Hippocampal formation (tissue), 2 donors: ENCODE measurements at places on chromosomes 12 and 14.

GRCh38 chr12:104399740-104400612, 56.8 kb upstream of the CHST11 start:
- no peak for DNase-seq

DNA sequence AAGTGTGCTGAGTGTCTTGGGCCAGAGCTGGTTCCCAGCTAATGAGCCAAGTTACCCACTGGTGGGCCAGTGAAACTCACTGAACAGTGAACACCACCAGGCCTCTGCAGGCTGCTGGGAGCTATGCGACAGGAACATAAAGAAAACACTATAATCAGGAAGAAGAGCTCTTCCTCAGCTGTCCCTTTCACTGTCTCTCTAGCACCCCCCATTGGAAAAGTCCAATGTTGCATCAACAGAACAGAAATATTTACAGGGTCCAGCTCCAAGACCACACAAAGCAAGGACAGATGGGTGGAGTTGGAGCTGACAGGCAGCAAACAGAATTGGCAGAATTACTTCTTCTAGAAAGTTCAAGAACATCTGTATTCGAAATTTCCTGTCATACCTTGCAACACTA, 903.6 kb upstream of the TMEM132C start:
- no peak for DNase-seq

DNA sequence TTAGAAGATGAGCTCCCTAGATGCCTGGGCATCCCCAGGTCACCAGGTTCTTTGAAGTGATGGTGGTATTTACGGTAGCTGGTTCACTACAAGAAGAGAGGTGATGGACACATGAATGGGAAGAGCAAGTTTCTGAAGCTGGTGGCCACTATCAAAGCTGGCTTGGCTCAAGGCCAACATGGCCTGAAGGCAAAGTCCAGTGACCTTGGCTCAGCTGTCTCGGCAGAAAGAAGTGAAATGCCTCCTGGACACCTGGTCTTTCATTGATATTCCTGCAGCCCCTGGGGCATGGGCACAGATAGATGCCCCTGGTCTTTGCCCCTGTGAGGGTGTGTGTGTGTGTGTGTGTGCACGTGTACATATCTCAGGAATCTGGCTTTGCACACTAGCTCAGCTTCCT, 441.8 kb upstream of the TMPO start:
- no peak for DNase-seq

GRCh38 chr14:91548108-91548507, 38.0 kb upstream of the PPP4R3A start:
- DNase-seq, result no peak

- DNase-seq, result no peak
These were observed 191.9 kb upstream of the PWP1 start for GRCh38 chr12:107493666-107494065.

DNA sequence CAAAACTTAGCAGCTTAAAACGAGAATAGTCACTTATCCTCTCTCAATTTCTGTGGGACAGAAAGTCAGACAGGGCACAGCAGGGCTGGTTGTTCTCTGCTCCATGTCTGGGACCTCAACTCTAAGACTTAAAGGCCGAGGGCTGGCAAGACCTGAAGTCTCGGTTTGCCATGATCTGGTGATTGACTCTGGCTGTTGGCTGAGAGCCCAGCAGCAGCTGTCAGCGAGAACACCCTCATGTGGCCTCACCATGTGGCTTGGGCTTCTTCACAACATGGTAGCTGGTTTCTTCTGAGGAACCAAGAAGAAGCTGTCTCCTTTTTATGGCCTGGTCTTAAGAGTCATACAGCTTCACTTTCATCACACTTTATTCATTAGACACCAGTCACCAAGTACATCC, 1.7 kb upstream of the VASH1 start:
- DNase-seq, result no peak

- DNase-seq, result no peak
These were observed 27.8 kb upstream of the FBXO34 start for GRCh38 chr14:55243386-55243785.
